ENCODE measurements at places on chromosomes 12 and 14.

DNA sequence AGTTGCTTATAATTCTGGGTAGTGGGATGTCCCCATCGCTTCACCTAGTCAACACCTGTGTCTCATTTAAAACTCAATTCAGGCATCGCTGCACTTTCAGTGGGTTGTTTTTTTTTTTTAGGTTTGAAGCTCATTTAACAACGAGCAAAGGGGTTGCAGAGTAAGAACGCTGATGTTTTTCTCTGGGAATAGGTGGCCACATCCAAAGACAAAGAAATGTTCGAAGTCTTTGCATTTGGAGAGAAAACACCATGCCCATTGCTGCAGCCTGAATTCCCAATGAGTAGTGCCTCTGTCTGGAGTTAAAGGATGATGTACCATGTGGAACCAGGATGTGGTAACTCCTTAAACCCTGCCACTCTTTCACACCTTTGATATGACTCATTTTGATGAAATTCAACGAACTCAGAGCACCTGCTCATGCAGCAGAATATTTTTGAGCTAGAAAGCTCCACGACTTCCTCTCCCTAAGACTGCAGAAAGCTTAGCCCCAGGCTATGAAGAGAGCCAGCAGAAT is 35.1 kb upstream of the BATF start:
- DNase-seq, result no peak

GRCh38 chr14:37791384-37792036 is 196.1 kb downstream of the TTC6 start:
- no peak for DNase-seq

DNA sequence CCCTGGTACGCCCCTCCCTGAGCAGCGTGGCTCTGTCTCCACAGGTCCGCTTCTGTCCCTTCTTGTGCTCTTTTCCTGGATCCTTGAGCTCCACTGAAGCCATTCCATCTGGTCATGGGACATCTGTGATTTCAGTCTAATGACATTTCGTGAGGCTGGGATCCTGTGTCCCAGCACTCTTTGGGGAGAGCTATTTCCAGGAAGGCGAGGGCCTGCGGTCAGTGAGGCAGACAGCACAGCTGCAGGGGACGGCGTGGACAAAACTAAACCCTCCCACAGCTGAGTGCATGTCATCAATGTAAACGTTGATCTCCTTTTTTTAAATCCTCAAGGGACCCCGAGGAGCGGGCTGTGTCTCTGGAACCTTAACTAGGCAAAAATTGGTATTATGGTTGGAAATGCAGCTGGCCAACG is 127.7 kb downstream of the DACT1 start:
- no peak for DNase-seq

- no peak for DNase-seq
Measured at GRCh38 chr14:73777420-73777819, 63.2 kb upstream of the PNMA1 start.

DNA sequence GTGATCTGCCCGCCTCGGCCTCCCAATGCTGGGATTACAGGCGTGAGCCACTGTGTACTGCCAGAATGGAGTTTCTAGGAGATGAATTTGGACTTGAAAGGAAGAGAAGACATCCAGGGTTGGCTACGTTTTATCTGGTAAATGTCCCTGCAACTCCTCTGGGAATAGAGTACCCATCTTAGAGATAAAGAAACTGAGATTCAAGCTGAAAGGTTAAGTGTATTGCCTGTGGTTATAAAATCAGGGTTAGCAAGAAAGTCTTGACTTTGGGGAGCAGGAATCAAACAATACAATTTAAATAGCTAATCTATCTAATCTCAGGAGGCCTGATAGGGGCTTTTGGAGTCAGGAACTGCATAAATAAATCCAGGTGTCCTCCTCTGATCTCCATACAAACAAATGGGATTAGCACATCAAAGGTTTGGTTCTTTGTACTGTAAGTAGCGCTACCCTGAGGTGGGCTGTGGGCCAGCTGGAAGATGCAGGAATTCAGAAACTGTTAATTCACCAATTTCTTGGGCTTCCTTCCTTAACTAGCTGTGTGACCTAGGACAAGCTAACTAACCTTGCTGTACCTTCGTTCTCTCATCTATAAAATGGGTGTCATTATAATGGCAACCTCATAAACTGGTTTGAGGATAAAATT is 45.1 kb downstream of the TBX3 start:
- no peak for DNase-seq

GRCh38 chr12:89278862-89279261 is 73.4 kb downstream of the DUSP6 start:
- DNase-seq, result no peak

DNA sequence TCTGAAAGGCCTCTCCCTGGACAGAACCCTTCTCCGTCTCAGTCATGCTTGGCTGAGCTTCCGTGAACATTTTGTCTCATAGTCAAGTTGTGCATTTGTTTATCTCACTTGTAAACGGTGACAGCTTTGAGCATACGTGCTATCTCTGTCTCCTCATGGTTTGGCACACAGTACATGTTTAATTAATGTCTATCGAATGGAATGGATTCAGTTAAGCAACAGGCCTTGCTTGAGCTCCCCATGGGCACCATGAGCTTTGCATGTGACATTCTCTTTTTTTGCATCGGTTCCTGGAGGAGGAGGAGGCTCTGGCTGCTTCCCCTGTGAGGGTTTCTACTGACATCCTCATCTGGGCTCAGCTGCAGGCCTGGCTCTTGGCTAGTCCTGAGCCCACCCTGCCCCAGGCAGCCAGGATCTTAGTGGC is 80.0 kb downstream of the PRIMA1 start:
- DNase-seq, result no peak

DNA sequence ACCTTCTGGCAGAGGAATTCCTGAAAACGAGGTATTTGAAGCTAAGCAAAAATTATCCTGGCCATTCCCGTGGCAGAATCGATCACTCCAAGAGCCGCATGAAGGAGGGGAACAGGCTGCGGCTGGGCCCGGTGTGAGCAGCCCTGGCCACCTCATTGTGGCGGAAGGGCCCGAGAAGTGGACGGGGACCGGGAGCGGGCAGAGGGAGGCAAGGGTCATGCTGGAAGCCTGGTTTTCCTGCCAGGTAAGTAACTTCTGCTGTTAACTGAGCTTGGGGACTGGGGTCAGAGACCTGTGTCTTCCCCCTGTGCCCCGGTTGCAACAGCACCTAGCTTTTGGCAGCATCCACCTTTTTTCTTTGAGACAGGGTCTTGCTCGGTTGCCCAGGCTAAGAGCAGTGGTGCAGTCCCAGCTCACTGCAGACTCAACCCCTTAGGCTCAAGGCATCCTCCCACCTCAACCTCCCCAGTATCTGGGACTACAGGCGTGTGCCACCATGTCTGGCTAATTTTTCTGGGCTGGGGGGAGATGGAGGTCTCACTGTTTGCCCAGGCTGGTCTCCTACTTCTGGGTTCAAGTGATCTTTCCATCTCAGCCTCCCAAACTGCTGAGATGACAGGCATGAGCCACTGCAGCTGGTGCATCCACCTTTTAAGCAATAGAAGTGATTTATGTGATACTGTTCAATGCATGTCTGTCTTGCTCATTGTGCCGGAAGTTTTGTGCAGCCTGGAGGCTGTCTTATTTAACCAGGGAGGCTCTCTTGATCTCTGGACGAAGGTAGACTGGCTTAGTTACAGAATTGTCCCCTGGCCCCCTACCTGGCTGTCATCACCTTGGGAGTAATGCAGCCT is 174.0 kb upstream of the MYL2 start:
- DNase-seq, result no peak

GRCh38 chr12:3129301-3130056 is 52.3 kb downstream of the TSPAN9 start:
- DNase-seq, result no peak

DNA sequence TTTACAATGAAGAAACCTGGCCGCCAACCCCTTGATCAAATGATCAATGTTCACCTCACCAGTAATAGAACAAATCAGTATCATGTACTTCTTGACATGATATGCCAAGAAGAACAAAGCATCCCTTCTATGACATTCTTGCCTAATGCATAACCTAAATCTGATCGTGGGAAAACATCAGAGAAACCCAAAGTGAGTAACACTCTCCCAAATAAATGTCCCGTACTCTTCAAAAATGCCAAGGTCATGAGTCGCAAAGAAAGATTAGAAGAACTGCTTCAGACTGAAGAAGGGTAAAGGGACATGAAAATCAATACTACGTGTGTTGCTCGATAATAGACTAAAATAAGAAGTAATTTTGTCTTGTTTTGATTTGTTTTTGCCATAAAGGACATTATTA is 11.4 kb upstream of the SLC25A3 start:
- no peak for DNase-seq

DNA sequence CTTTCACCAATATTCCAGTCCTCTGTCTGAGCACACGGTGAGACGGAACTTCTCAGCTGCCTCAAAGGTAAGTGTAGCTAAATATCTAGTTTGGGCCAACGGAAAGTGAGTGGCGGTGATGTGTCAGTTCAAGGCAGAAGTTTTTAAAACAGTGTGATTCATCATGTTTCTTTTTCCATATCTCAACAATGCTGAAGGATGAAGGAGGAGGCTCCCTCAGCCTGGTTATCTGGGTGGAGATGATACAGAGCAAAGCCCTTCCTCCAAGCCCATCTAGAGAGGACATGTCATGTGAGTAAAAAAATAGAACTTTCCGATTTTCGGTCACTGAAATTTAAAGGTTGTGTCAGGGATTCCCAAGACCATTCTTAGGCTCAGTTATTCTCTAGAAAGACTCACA is 13.1 kb upstream of the ANP32D start:
- no peak for DNase-seq

DNA sequence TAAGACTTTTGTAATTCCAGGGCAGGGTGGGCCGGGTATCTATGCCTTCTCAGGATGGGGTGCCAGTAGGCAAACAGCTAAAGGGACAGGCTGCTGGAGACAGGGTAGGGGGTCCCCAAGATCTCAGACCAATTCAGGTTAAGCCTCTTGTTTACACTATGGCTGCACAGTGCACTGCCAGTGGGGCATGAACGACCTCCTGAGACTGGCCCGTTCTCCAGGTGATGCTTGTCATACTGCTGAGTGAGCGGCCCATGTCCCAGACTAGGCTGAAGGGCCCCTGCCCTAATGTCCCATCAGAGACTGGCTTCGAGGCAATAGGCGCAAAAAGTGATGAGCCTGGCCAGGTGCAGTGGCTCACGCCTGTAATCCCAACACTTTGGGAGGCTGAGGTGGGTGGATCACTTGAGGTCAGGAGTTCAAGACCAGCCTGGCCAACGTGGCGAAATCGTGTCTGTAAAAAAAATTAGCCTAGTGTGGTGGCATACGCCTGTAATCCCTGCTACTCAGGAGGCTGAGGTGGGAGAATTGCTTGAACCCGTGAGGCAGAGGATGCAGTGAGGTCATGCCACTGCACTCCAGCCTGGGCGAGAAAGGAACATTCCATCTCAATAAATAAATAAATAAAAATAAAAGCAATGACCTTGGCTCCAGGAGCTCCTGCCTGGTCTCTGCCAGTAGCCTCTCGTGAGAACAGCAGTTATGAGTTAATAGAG is 12.6 kb downstream of the SLC25A29 start:
- no peak for DNase-seq

GRCh38 chr14:39607978-39608377 is 175.7 kb upstream of the FBXO33 start:
- DNase-seq, result no peak

DNA sequence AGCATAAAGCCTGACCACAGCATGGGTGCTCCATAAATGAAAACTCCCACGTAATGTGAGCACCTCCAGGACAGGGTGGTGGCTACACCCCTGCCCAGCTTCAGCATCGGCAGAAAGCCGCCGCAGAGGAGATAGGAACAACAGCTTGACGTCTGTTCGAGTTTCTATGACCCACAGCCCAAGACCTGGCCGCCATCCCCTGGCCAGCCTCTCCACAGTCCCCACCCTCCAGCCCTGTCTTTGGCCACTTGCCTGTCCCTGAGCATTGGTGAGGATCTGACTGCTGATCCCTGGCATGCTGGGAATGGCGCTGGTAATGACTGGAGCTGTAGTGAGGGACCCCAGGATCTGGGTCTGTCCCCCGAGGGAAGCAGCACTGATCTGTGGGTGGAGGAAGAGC is 21.3 kb downstream of the POU6F1 start:
- DNase-seq, result no peak

GRCh38 chr12:84842406-84843013 is 70.1 kb downstream of the SLC6A15 start:
- DNase-seq, result no peak

- DNase-seq, result no peak
Measured at GRCh38 chr12:128814411-128815261, 9.1 kb downstream of the SLC15A4 start.

GRCh38 chr12:105431537-105432100 is 101.1 kb downstream of the C12orf75 start:
- DNase-seq, result no peak

DNA sequence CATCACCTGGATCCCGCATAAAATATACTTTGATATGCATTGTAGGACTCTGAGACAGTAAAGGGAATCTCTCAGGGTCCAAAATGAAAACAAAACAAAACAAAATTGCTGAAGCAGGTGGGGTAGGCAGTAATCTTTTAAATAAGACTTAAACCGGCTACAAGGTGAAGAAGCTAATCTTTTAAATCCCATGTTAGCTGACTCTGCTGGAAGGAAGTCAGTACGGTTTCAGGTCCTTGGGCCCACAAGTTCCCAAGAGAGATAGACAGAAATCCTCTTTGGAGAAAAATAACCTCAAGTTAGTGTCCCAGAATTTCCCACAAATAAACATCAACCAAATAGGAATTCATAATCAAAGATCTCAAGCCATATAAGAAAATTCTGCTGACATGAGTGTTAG is 5.0 kb upstream of the EPS8 start:
- DNase-seq, result no peak

GRCh38 chr12:115709540-115710011 is 567.9 kb downstream of the MED13L start:
- no peak for DNase-seq

- no peak for DNase-seq
Measured at GRCh38 chr12:3333583-3333982, 157.4 kb upstream of the PRMT8 start.

DNA sequence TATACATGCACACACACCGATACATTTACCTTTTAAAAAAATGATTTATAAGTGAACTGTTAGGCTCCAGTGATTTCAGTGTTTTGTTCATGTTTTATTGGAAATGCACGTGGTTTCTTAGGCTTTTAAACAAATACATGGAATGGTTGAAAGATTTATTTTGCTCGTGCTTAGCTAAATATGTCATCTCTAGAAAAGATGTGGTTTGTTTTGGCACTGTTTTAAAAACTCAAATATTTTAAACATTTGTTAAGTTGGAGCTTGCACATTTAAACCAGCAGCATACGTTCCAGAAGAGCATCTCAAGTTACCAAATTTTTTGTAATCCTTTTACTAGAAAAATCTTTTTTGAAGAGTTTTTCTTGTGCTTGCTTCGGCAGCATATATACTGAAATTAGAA is 44.5 kb downstream of the FOXA1 start:
- DNase-seq, result no peak

DNA sequence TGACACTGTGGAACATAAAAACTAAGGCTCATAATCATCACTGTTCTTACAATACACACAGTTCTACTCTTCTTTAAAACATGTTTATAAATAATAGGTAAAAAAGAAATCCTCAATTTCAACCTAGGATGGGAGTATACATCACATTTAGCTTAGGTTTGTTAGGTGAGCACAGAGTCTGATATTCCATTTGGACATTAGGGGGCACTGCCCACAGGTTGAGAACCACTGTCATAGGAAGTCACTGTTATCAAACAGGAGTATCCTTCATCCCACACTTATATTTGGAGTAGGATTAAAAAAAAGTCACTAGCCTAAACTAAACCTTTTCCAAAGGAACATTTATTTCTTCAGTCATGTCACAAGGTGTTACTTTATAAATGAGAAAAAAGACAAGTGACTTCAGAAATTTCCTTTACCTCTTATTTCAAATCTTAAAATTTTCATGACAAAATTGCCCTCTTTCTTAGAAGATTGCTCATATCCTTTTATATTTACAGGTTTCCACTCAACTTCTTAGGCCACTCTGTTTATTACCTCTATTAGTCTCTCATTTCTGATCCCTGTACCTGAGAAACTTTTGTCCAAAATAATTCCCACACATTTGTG is 240.6 kb downstream of the CPNE8 start:
- no peak for DNase-seq

All from GOT3 (cell line).